NCI-H526 (cell line): ENCODE measurements at places on chromosomes 3 and 15.

DNA sequence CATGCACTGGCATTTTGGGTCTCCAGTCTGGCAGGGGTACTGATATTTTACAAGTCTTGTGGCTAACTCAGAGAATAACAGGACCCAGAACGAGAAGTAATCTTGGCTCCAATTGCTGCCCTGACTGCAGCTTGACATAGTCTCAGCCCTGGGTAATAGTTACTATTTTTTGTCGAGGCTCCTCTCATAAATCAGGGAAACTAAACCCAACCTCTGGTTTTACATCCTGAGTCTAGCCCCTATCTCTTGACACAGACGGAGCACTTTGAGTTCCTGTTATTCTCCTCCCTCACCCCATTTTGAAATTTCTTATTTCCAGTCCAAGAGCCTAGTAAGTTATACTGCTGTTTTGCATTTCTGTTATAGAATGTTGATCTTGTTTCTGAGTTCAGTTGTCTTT, 276.1 kb upstream of the GOLIM4 start:
- no peak for DNase-seq

- no peak for DNase-seq
Observed at GRCh38 chr3:64530434-64531049, 157.3 kb downstream of the ADAMTS9 start.

DNA sequence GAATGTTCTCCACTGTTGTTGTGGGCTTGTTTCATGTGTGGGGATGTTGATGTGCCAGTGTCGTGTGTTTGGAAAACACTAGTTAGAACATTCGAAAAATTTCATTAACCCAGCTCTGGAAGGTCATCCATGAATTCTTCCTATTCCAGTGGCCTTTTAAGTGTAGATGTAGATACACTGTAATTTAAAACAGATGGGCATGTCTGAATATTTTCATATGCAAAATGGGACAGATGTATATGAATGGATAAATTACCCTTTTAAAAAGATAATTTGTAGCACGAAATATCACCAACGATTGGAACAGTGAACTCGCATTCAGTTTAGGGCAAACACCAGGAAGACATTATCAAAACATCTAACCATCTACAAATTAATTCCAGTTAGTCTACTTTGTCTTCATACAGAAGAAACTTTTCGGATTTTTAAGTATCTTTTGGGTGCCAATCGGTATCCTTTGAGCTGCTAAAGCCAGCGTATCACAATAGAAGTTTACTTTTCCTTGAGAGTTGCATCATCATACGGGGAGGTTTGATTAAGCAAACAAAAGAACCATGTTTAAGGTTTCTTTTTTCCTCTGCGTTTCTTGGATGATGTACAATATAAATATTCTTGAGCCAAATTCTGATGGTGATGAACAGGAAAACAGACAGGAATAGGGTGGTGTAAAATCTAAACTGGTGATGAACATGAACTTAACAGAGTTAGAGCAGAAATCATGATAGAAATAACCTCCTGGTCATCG, 528.1 kb downstream of the FOXP1 start:
- DNase-seq, result no peak

- no peak for DNase-seq
Observed at GRCh38 chr15:31477851-31478701, 151.4 kb downstream of the KLF13 start.

GRCh38 chr3:157163217-157163953, 3.4 kb upstream of the CCNL1 start:
- DNase-seq, result no peak

DNA sequence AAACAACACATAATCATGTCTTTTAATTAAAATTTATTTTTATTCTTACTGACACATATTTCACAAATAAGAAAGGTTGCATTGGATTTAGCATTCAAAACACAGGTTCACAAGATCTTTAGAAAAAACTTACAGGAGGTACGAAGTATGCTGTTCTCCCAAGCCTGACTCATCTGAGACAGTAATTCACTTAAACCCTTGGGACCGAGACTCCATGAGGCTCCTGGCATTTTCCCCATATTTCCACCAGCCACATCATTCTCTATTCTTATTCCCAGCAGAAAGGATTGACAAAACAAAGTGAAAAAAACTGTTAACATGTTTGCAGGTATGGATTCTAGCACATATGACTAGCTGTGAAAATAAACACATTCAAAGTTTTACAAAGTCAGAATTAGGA, 52.6 kb downstream of the CNTN3 start:
- no peak for DNase-seq
